Left lobe of liver (tissue), 2 donors: ENCODE measurements at places on chromosomes 16 and 17.
A peak's percentile ranks its signal among the peaks of the same experiment; 100 is the strongest.

GRCh38 chr16:20023190-20023589 is 50.5 kb downstream of the GPR139 start:
- DNase-seq = no peak

DNA sequence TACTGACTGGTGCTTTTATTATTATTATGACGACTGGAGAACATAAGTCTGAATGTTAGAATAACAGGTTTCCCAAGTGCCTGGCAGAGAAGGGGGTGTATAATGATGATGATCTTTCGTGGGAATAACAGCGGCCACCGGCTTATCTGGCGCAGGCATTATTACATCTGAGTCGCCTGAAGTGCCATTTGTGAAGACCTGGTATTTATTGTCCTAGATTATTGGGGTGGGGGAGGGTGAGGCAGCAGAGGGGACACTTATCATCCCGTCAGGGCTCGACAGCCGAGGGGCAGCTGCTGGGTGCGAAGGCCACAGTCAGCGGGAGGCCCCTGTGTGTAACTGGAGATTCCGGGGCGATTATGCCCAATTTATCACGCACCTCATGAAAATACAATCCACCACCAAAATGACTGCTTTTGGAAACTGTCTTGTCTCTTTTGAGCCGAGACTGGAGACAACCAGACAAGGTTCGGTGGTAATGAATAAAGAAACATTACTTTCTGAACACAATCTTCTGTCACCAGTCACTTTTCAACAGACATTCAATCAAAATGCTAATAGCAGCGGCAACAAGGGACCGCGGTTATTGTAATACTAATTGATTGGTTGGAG is 199.3 kb downstream of the CCDC182 start:
- no peak for DNase-seq

DNA sequence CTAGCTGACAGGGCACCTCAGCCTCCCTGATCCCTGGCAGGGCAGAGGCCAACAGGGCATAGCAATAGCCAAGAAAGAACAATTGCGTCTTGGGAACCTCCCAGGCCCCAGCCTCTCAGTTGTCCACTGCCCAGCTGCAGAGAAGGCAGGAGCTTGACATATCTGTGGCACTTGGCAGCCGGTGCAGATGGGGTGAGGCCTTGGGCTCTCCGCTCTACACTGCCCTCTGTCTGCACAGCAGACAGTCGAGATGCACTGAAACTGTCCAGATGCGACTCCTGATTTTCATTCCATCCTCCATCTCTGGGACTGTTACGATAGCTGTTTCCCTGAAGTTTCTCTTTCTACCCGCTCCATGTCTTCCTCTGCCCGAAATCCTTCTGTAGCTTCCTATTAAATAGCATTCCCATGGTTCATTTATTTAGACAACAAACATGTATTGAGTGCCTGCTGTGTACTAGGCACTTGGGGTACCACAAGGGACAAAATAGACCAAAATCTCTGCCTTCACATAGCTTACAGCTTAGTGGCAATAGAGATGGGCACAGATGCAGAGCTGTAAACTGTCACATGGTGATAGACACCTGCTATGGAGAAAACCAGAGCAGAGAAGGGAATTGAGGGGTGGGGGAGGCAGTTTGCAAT is 3.3 kb downstream of the POLR3E start:
- DNase-seq = peak; percentile 70

- no peak for DNase-seq
Measured at GRCh38 chr16:79623062-79623461, 22.5 kb upstream of the MAF start.

- no peak for DNase-seq
Measured at GRCh38 chr17:65029605-65030336, 26.8 kb downstream of the GNA13 start.

DNA sequence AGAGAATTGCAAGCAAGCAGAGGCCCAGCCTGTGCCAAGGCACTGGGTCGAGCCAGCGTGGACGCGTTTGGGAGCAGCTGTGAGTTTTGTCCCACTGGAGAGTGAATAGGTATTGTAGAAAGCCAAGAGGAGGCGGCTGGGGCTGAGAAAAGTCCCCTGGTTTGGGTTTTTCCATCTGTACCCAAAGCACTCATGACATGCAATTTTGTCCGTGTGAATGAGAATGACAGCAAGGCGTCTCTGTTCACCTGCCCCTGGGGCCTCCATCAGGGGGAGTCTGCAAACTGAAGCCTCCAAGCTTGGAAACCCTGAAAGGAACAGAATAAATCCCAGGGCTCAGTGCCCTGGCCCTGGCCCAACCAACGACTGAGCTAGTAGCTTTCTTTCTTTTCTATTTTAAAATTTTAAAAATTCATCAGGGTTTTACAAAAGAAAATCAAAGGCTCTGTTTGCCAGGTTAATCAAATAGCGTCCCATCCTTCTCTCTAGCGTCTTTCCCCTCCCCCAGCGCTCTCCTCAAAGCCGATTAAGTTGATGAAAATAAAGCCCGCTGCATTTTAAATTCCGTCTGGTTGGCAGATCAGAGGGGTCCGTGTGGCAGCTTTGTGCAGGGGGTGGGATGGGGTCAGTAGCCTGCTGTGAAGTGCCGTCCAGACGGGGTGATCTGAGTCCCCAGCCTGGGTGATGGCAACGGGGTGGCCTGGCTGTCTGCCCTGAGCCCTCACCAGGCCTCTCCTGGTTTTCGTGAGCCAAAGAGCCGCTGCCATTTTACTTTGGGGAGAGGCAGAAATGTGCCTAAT is 171.0 kb downstream of the KATNIP start:
- no peak for DNase-seq

- no peak for DNase-seq
Measured at GRCh38 chr16:81593481-81593880, 148.9 kb downstream of the CMIP start.

GRCh38 chr16:50797456-50797855 is 55.6 kb downstream of the CYLD start:
- no peak for DNase-seq

GRCh38 chr17:29972277-29972676 is 30.8 kb downstream of the EFCAB5 start:
- no peak for DNase-seq

DNA sequence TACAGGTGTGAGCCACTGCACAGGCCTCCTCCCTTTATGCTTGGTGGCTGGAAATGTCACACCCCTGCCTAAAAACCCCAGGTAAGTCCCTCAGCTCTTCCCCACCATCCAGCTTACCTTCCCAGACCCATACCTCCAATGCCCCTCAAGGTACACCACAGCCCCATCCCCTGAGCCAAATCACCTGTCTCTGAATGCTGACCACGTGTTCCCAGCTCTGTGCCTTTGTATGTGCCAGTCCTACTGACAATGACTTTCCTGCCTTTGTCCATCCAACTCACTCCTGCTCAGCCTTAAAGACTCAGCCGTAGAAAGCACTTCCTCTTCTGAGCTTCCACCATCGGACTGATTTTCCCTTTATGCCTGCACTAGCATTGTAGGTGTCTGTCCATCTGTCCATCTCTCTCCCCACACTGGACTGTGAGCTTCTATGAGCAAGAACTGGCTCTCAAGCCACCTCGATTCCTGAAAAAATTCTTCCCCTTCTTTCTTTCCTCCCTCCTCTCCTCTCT is 30.7 kb upstream of the GOSR2 start:
- no peak for DNase-seq

DNA sequence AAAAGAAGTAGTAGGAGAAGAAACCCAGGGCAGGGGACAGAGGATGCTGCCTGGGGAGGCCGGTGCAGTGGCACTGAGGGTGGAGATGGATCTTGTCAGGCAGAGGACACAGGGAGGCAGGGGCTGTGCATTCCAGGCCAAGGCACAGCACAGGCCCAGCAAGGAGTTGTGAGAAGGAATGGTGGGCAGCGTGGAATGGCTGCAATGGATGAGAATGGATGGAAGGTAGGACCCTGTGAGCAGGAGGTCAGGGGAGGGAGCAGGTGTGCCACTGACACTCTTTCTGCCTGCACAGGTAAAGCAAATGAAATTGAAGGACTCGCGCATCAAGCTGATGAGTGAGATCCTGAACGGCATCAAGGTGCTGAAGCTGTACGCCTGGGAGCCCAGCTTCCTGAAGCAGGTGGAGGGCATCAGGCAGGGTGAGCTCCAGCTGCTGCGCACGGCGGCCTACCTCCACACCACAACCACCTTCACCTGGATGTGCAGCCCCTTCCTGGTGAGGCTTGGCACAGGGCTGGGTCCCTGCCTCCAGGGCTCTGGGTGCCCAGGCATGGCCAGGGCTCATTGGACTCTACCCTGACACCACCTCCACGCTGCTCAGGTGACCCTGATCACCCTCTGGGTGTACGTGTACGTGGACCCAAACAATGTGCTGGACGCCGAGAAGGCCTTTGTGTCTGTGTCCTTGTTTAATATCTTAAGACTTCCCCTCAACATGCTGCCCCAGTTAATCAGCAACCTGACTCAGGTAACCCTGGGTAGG is 32.8 kb downstream of the ABCC3 start:
- no peak for DNase-seq

- no peak for DNase-seq
Measured at GRCh38 chr16:31745900-31746299, 127.7 kb upstream of the ZNF267 start.

DNA sequence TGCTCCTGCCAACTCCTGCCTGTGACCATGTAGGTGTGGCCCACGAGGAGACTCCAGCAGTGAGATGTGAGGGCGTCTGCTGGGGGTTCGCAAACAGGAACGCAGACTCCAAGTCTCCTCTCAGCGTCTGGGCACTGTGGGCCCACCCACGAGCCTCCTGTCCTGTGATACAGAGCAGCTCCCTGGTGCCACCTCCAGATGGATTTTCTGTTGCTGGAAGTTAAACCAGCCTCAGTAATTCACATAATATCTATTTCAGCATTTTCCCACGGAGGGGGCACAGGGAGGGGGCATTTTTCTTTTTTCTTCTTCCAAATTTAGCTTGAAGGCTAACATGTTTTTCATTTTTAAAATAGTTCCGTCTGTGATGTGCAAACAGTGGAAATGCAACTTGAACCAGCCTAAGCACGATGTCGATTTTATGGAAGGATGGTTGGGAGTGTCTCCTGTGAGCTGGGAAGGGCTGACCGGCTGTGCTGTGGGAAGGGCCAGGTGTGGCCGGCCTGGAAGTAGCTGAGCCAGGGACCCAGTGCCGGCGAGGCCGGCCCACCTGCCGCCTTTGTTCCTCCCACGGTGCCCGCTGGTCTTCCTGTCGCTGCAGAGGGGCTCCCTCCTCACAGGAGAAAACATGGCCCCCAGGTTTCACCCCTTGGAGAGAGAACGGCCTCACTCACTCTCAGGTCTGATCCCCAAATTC is 3.9 kb upstream of the RAB40B start:
- no peak for DNase-seq

DNA sequence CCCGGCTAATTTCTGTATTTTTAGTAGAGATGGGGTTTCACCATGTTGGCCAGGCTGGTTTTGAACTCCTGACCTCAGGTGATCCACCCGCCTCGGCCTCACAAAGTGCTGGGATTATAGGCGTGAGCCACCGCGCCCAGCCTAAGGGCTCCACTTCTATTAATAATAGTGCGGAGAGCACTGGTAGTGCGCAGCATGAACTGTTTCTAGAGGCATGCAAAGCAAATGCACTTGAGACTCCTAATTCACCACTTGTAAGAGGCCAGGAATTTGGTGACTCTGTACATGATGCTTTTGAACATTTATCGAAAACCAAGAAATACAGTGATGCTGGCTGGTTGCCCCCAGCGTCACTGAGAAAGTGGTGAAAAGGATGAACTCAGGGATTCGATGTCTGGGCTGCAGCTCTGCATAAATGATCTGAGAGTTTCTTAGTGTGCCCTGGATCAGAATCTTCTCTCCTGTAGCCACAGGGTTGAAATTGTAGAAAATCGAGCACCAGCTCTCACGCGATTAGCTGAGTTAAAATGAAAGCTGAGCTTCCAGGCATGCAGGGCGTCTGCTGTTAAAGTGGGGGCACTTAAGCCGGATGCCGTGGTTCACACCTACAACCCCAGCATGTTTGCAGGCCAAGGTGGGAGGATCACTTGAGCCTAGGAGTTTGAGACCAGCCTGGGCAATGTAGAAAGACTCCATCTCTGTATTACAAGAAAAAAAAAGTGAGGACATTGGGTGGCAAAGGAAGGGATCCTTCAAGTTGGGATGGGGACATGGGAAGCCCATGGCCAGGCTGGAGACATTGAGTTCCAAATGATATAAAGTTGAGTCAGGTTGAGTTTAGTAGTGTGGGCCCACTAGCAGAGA is 4.8 kb downstream of the RNF213 start:
- no peak for DNase-seq

- no peak for DNase-seq
Measured at GRCh38 chr17:2962729-2963128, 100.7 kb downstream of the OR1D5 start.

GRCh38 chr17:58759522-58759921 is 3.9 kb downstream of the PPM1E start:
- no peak for DNase-seq

- no peak for DNase-seq
Measured at GRCh38 chr16:799948-800833, at the start of gene GNG13. GNG13 (minus strand) TSS chr16:800734; CDS start chr16:799077, 1,657 bp downstream.

DNA sequence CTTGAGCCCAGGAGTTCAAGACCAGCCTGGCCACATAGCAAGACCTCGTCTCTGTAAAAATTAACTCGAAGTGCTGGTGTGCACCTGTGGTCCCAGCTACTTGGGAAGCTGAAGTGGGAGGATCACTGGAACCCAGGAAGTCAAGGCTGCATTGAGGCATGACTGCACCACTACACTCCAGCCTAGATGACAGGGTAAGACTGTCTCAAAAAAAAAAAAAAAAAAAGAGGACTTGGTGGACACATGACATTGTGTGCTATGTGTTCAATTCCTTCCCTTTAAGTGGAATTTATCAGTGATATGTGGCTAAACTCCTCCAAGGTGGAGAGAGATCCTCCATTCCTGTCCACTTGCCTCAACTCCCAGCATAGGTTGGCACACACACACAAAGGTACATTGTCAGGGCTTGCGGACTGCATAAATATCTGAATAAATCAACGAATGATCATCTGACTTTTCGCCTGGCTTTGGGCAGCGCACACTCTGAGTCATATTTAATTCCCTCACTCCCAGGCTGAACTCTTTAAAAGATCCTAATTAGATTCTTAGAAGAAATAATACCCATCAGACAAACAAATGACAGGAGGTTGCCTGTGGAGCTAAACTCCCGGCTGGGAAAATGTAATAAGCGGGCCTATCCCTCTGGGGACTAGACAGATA is 25.0 kb upstream of the SYT17 start:
- DNase-seq = no peak

- no peak for DNase-seq
Measured at GRCh38 chr16:73308771-73309170, 260.8 kb upstream of the ZFHX3 start.

GRCh38 chr17:30062372-30062771 is 54.2 kb upstream of the NSRP1 start:
- DNase-seq = no peak

GRCh38 chr16:22005746-22006145 is 2.2 kb upstream of the MOSMO start:
- no peak for DNase-seq
